ENCODE measurements at places on chromosomes 7 and 10.

DNA sequence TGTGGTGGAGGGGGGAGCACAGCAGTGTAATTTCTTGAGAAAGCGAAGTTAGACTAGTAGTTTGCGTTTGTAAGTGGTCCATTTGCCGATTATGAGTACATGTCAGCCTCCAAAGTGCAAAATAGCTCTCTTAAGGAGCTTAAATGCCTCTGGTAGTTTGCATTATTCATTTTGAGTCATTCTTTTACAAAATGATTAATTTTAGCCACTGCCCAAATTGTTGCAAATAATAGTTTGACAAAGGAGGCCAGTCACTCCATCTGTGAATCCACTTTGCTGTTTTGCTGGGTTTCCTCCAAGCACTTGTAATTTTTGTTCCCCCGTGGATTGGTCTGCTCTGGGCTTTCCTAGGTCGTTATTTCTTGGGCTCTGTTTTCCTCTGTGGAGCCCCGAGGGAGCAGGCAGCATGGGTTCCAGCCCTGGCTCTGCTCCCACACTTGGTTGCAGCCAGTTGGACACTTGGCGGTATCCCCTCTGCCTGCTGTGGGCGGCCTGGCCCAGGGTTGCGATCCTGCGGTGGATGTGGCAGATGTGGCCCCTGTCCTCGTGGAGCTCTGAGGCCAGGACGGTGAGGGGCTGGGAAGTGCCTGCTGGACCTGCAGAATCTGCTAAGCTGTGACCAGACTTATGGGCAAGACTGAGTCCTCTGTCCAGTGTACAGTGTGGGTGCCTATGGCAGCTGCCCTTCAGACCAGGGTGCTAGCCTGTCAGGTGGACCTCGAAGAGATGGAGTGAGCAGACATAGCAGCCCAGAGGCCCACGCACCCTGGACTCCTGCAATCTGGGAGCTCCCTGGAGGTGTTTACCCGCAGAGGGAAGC is 129.1 kb upstream of the BTBD16 start:
- no peak for DNase-seq

DNA sequence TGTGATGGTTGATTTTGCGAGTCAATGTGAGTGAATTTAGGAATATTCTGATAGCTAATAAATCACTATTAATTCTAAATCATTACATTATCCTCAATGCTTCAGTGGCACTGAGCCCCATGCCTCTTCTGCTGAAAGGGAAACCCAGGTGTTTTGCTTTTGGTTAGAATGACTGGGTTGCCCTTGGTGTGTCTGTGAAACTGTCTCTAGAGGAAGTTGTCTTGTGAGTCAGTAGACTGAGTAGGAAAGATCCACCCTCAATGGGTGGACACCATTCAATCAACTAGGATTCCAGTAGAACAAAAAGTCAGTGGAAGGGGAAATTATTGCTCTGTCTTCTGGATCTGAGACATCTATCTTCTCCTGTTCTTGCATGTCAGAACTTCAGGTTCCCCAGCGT is 472.4 kb downstream of the ANKRD7 start:
- DNase-seq: no peak

DNA sequence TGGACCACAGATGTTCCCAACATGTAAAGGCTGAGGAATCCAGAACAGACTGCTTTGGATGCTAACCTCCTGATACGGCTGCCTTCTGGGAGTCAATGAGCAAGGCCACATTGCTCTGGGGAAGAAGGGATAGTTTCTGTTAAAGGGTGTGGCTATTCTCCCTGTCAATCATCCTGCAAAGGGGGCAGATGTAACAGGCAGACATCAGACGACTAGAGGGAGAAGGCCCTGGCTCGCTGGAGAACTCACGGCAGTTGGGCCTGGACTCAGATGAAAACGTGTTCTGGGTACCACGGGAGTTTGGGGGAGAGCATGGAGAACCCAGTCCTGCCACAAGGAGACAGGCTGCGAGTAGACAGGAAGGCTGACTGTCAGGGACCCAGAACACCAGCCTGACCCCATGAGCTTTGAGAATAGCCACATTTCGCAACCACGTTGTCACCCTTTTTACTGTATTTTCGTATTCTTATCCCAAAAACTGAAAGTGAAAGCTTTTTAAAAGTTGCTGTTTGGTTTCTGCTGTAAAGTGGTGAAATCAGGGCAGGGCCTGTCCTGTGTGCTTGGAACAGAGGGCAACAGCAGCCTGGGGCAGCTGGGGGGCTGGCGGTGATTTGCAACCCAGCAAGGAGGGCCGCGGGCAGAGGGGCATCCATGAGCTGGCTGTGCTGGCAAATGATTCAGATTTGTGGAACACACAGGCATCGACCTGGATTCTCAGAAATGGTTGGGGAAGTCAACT is 95.3 kb downstream of the MYOF start:
- no peak for DNase-seq

GRCh38 chr7:71694665-71695064 is 562.7 kb downstream of the GALNT17 start:
- DNase-seq: no peak

DNA sequence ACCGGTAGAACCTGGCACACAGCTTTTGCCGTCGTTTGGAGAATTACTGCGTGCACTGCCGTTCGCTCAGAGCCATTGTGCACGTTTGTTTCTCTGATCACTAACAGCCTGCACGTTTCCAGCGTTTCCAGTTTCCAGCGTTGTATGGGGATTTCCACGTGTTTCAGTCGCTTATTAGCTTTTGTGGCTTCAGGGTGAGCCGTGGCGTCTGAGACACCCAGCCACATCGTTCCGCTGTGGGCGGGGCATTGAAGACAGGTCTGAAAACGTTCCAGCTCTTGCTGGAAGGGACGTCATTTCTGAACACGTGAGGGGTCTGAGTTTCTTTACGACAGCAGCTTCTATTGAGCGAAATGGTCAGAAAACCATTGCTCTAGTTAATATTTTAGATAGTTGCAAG is 164.8 kb downstream of the DNAJB6 start:
- no peak for DNase-seq

DNA sequence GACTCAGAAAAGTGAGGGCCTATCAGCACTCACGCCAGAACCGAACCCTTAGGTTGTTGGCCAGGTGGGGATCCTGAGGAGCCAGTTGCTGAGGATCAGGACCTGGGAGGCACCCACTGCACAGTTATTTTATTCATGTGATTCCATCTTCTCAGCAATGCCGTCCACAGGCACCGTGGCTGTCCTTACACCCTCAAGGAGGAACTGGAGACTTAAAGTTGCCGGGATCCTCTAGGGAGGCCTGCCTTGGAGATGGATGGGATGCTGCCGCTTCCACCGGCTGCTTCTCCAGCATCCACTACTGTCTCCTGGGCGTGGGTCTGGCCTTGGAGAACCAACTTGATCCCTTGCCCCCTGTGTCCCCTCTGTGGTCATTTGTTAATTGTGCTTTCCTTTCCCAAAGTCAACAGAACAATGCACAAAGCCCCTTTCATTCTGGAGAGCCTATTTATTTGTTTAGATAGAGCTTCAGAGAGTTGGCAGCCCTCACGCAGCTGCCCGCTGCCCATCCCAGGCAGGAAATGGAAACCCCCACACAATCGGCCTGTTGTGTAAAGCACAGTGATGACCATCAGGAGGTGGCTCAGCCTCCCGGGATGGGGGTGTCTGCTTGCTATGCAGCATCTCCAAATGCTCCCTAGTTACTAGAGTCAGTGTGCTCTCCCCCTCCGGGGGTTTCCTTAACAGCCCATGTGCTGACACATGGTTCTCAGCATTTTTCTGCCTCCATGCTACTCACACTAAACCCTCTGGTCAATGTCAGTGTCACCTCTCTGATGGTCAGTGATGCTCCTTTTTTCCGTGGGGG is 52.9 kb upstream of the IGFBP3 start:
- DNase-seq: no peak

- no peak for DNase-seq
Observed at GRCh38 chr10:3748484-3748883, 36.5 kb downstream of the KLF6 start.

DNA sequence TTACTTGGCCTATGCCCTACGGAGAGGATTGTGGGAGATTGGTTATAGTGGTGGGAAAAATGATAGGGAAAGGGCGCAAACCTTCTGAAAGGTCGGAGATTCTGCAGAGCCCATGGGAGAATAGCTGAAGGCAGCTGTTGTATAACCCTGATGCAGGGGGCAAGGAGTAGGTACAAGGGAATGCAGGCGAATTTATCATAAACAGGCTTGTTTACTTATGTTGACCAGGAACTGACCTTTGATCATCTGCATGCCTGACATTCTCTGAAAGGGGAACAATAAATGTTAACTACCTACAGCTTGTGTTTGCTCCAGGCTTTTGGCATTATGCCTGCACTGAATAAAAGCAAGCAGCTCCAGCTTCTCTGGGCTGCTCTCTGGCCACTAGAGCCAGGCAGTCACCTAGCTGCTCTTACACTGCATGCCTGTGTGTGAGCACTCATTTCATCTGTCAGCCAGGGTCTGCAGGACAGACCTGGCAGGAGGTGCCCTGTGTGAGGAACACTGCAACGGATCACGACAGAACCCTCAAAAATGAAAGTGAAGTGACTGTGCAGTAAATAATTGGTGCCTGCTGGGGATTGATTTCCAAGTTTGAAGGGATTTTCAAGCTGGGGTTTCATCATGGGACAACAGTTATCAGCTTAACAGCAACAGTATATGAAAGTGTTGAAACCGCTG is 31.1 kb upstream of the ABCA13 start:
- DNase-seq: no peak

DNA sequence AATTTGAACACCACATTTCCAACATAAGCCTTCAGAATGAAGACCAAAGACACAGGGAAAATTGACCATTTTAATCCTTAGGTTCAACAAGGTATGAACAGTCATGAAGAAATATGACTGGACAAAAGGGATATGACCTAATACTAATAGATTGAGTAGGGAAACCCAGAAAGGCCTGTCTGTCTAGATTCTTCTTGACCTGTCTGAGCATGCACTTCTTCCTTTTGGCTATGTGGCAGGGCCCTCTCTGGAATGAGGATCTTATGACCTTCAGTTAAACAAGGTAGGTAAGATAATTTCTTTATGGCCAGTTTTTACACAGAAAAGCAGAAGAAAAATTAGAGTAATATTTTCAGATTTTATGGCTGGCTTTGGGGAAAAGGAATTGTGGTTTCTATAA is 3.0 kb upstream of the PHYHIPL start:
- no peak for DNase-seq

GRCh38 chr7:2999078-2999500 is 44.6 kb downstream of the CARD11 start:
- DNase-seq: no peak

- no peak for DNase-seq
Observed at GRCh38 chr7:115023219-115023618, 101.3 kb downstream of the MDFIC start.

DNA sequence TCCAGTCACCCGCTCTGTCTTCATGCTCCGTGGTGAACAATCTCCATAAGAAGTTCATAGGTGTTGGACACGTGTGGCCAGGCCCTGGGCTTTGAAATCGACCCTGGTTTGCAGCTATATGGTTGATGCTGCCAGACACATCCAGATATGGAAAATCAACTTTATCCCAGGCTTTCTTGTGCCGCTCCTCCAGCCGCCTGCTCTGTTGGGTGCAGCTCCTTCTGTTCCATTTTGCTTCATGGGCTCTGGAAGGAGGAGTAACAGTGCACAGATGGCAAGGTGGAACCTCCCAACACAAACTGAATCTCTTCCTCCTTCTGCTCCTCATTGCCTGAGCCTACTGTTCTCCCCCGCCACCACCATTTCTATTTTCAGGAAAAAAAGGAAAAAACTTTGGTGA is 44.7 kb downstream of the THNSL1 start:
- DNase-seq: no peak

DNA sequence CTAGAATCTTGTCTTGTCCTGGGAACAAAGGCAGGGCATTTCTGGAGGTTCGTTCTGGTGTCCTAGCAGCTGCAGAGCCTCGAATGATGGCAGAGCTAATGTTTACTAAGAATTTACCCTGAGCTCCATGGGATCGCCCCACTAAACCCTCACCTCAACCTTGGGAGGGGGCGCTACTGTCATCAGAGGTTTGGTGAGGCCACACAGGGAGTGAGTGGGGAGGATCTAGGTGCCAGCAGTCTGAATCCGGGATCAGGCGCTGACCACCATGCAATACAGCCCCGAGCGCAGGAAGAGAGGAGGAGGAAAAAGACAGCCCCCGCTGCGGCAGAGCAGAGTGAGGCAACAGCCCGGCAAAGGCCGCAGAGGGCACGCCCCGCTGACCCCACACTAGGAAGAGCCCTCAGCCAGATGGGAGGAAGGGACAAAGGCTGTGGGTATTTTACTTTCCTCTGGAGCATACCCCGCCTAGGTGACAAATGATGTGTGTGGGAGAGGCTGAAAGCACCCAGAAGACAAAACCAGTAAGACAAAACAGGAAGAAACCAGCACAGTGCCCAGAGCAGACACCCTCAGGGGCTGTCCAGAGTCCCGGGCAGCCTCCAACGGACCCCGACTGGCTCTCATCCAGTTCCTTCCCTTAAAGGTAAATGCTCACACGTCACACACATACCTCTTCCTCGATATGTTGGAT is 103.5 kb downstream of the FAM53B start:
- no peak for DNase-seq

All from activated CD4-positive, alpha-beta T cell treated with anti-CD3 and anti-CD28 coated beads for 24 hours (primary cell).